T-helper 17 cell (primary cell): ENCODE measurements at places on chromosomes 4 and X. TPM values are rescaled to one million over a fixed set of nuclear protein-coding genes. Genes with fewer than 3 reads are reported as not detected.

- peaks cover 8% of the 10 kb centered on the region for H3K4me1 ChIP-seq
- H3K4me3 ChIP-seq: no peak overlapping the region
- H3K36me3 ChIP-seq: peaks cover 2% of the 10 kb centered on the region
- no peak overlapping the region for H3K27ac ChIP-seq
Measured at GRCh38 chr4:68175562-68176155, 46.0 kb upstream of the TMPRSS11F start.

- no peak overlapping the region for H3K27ac ChIP-seq
- H3K4me3 ChIP-seq: no peak overlapping the region
- no peak for DNase-seq
- peaks cover 2% of the 10 kb centered on the region for H3K36me3 ChIP-seq
- no peaks in the 10 kb centered on the region for H3K27me3 ChIP-seq
- no peaks in the 10 kb centered on the region for H3K4me1 ChIP-seq
Measured at GRCh38 chr4:33715841-33716395, 2528.4 kb downstream of the ARAP2 start.

DNA sequence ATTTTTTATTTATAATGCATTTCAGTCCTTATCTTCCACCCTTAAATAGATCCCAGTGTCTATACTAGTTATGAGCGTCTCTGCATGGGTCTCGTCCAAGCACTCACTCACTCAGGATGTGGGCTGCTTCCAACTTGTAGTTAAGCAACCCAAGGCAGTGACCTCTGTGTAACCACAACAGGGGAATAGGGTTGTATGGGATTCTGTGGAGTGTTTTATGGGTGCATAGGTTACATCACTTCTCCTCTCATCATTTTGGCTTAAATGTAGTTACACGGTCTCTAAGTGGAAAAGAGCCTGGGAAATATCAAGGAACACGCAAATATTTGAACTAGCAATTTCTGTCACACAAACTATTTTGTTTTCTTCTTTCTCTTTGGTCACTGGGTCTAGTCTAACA lies 931.0 kb downstream of the STIM2 start:
- no peaks in the 10 kb centered on the region for H3K27me3 ChIP-seq
- no peak for DNase-seq
- H3K4me3 ChIP-seq: no peak overlapping the region
- H3K27ac ChIP-seq: no peak overlapping the region

DNA sequence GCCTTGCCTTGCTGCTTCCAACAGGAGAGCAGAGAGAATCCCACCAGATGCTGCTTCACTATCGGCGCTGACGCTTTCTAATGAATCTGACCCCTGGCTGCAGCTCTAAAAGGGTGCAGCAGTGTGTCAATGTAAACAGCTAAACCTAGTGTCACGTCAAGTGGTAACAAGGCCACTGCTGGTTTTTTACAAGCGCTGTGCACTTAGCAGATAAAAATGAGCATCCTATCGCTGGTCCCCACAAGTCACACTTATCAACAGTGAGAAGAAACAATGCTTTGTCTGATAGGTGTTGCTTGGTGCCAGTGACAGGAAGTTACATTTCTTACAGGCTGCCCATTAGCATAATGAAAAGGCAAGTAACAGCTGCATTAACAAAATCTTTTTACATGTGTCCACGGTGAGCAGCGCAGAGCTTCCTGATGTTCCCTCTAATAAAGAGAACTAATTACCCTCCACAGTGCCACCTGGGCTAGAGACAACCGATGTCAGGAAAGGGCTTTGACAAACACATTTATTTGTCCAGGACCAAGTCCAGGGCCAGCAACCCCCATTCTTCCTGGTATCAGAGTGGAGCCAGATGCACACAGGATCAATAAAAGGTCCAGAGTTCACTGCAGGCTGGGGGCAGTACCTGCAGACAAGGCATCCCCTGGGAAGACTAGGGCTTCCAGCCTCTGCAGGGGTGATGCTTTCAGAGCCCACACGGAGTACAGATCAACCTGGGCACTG lies 176.0 kb downstream of the MGST2 start:
- DNase-seq: no peak
- peaks cover 22% of the 10 kb centered on the region for H3K27me3 ChIP-seq
- no peaks in the 10 kb centered on the region for H3K36me3 ChIP-seq
- no peak overlapping the region for H3K27ac ChIP-seq

GRCh38 chr4:158610790-158611189 lies 60.9 kb downstream of the C4orf46 start:
- peaks cover 38% of the 10 kb centered on the region for H3K27me3 ChIP-seq
- H3K4me1 ChIP-seq: no peaks in the 10 kb centered on the region
- H3K4me3 ChIP-seq: no peak overlapping the region
- H3K27ac ChIP-seq: no peak overlapping the region

The ZDHHC15 gene
- 0.10 TPM for total RNA-seq

The ANKRD37 gene
- total RNA-seq: 19.1 TPM

The EREG gene
- total RNA-seq: 6.2 TPM
